Endothelial cell of umbilical vein (primary cell): ENCODE measurements at places on chromosomes 6 and 20.
A peak's percentile ranks its signal among the peaks of the same experiment; 100 is the strongest.

GRCh38 chr6:168434505-168434904, 6.5 kb upstream of the SMOC2 start:
- no peak for DNase-seq

- no peak for DNase-seq
These were observed 43.0 kb upstream of the PTPN1 start for GRCh38 chr20:50467174-50467573.

- peak; percentile 89 for DNase-seq
These were observed 317.2 kb upstream of the CDYL start for GRCh38 chr6:4459032-4459431.

- no peak for DNase-seq
These were observed 166.4 kb upstream of the ZNF217 start for GRCh38 chr20:53760025-53760441.

DNA sequence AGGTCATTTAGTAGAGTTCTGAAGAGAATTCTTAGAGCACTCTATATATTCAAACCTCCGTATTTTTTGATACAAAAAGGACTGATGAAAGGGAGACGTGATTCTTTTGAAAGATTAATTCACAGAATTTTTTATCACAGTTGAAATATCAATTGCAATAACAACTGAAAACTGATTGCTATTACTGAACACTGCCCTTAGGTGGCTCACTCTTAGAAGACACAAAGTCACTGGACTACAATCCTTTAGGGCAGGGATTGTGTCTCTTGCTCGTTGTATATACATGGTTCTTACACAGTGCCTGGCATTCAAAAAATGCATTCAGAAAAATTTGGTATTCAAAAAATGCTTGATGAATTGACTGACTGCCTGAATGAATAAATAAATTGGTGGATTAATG, 17.1 kb upstream of the CALHM6 start:
- peak; percentile 44 for DNase-seq
